Globus pallidus (tissue), 1 donor: ENCODE measurements at places on chromosomes 6 and 20.

DNA sequence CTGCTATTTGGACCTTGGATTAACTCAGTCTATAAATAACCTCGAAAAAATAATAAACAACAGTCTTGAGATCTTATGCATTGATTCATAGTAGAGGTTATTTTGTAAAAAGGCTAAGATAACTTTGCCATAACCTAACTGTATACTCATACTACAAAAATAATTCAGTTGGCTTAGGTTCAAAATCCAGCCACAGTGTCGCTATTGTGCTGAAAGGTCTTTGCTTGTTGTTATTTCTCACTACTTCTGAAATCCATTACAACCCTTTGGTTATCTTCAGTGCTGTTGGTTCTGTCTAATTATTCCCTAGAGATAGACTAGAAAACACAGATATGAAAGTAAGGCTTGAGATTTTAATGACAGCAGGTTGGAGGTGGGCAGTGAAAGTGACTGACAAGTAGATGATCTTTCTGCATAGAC lies 74.4 kb downstream of the MKKS start:
- no peak for DNase-seq

GRCh38 chr6:125773387-125774341 lies 17.1 kb upstream of the NCOA7 start:
- DNase-seq = peak; percentile 60

DNA sequence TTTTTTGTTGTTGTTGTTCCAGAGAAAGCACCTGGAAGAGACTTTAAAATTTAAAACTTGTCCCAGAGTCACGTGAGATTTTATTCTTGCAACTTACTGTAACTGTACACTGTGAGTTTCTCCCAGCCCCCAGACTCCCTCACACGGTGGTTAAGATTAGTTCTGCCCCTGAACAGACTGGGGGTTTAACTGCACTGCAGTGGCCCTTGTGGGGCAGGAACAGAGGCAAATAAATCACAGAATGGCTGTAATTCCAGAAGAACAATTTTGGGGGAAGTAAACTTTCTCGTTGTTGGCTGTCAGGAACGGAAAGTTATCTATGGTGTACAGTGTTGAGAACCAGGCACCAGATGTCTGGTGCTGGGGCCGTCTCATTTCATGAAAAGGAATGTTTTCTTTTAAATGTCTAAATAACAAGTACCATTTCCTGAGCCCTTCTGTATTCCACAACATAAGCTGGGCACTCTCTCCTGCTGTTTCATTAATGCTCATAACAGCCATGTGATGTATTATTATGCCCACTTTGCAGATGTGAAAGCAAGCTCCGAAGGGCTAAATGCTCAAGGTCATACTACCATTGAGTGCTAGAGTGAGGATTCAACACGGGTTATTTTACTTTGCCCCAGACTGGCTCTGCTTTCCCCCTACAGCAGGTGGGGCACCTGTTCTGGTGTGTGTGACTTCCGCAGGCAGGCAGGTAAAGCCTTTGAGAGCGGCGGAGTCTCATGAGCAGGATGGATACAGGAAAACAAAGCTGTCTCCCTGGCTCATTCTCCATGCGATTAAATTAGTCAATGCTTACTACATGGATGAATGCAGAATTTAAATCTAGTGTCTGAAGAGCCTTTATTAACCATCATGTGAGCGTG lies 30.5 kb downstream of the CNKSR3 start:
- no peak for DNase-seq

- DNase-seq = no peak
Measured at GRCh38 chr6:127053032-127053874, 65.2 kb upstream of the RSPO3 start.

- no peak for DNase-seq
Measured at GRCh38 chr6:5085648-5086293, 630 bp downstream of the PPP1R3G start.

DNA sequence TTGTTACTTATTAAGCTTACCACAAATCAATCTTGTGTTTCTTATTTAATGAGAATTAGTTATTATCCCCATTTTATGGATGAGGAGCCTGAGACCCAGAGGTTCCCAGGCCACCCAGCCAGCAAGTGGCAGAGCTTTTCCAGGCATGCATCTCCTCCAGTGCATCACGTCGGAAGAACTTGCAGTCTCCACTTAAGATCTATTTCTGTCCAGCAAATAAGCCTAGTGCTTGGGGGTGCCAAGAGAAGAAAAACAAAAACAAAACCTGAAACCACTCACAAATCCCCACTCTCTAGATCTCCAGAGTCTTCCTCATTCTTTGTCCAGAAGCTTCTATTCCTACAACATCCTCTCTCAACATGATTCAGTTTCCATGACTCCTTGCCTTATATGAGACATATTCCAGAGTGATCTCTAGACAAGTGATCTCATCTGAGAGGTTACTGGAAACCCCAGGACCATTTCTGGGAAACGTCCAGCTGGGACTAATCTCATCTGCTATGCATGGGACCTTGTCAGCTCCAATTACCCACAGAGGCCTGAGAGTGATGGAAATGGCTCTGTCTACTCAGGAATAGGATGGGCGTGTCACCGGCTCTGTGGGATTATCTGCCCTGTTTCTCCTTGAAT lies 4.1 kb downstream of the GUCA1B start:
- no peak for DNase-seq

GRCh38 chr6:107668743-107669474 lies 155.2 kb downstream of the SCML4 start:
- DNase-seq = no peak

DNA sequence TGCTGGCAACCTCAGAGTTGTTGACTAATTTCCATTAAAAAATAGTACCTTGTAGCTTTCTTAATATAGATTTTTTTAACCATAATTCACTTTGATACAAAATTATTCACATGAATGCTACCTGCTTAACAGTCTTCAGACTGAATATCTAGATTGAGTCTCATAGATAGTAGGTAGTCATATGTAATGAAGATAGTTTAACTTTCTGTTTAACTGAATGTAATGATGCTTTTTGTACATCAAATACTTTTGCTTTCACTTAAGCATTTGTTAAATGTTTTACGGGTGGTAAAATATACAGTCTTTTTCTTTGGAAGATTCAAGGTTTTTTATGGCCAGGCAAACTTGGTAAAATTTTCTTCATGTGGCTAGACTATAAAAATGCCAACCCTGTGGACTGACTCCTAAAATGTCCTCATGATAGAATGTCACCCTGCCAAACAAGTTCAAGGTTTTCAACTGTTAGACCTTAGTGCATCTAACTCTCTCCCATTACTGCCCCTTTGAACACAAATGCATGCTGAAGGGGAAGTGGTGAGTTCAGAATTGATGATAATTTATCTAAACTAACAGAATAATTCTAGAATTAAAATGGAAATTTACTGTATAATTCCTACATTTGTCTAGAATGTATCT lies 16.4 kb downstream of the TBPL1 start:
- DNase-seq = no peak

GRCh38 chr20:15774926-15775325 lies 798.3 kb downstream of the KIF16B start:
- no peak for DNase-seq

- no peak for DNase-seq
Measured at GRCh38 chr6:55399351-55399750, 72.1 kb downstream of the GFRAL start.

DNA sequence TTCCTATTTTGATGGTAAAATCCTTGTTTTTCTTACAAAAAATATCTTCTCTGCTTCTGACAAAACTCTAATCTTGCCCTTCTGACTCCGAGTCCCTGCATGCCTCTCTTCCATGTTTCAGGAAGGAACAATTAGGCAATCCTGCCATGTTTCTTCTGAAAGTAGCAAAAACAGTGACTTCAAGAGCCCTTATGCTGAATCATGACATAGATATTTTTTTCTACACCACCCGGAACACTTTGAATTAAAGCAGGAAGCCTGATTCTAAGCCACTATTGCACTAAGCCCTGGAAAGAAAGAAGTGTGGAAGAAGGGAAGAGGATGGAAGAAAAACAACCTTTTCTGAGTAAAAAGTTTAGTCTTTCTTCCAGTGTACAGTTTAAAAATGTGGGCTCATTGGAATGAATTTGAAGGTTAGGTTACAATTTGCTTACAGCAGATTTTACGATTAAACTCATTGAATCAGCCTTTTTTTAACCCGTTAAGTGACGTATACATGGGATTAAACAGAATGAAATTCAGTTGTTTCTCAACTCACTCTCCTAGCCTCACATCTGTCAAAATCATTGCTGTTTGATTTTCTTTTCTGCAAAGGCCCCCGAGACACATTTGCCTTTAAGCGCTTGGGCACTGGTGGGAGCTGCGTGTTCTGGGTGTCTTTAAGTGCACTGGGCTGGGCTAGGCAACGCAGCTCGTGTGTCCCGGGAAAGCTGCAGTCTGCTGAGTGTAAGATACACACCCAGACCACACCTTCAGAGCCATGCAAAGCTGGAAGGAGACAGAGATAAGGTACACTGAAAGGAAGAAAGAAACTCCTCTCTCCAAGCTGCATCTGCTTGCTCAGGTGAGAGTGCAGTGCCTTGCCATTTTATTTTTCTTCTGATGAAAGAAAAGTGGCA lies 159.4 kb upstream of the CITED2 start:
- no peak for DNase-seq

DNA sequence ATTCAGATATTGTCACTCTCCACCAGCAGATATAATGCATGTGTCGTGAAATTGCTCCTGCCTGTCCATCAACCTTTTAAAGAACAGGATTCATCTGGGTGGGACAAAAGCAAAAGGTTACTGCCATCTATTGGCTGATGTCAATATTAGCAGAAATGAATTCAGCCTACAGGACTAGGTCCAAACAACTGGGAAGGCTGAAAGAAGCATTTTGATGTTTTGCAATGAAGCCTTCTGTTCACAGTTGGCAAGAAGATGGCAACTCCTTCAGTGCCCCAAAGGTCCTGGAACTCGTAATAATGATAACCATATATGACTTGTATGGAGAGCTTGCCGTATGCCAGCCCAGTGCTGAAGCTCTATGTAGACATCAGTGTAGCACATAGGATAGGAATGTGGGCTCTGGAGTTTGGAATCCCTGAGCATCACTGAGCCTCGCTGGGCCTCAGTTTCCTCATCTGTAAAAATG lies 7.5 kb downstream of the BCAS1 start:
- DNase-seq = peak; percentile 76

GRCh38 chr6:68710496-68710895 lies 75.4 kb downstream of the ADGRB3 start:
- peak; percentile 54 for DNase-seq

- DNase-seq = no peak
Measured at GRCh38 chr6:30060606-30061091, 416 bp upstream of the POLR1H start.

GRCh38 chr6:12605888-12606345 lies 110.7 kb upstream of the PHACTR1 start:
- peak; percentile 56 for DNase-seq

- no peak for DNase-seq
Measured at GRCh38 chr6:2209226-2209809, 36.1 kb downstream of the GMDS start.

GRCh38 chr20:60540591-60540990 lies 582.4 kb downstream of the CDH26 start:
- DNase-seq = no peak

GRCh38 chr6:166542580-166542912 lies 43.9 kb downstream of the RAMACL start:
- no peak for DNase-seq

GRCh38 chr6:81031416-81031815 lies 721.1 kb downstream of the TENT5A start:
- no peak for DNase-seq

GRCh38 chr6:133958791-133959190 lies 5.8 kb downstream of the TBPL1 start:
- DNase-seq = no peak

- no peak for DNase-seq
Measured at GRCh38 chr20:62989201-62989601, 17.6 kb downstream of the BHLHE23 start.

DNA sequence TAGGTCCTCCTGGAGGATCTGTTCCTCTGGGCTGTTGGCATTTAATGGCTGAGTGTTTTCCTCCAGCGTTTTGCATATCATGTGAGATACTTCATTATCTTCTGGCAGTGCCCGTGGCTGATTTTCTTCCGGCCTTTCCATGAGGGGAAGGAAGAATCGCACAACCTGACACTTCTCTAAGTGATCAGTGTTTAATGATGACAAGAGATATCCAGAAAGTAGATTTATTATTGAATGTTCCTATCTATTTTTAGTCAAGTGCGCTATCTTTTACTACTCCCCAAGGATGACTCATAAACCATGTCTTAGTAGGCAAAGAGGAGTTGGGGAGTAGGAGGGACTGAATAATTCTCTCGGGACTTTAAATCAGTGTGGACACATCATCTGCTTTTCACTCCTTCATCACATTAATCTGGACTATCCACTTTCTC lies 149.7 kb downstream of the PLCB4 start:
- DNase-seq = no peak

- DNase-seq = no peak
Measured at GRCh38 chr20:24817351-24817750, 131.7 kb upstream of the CST7 start.

DNA sequence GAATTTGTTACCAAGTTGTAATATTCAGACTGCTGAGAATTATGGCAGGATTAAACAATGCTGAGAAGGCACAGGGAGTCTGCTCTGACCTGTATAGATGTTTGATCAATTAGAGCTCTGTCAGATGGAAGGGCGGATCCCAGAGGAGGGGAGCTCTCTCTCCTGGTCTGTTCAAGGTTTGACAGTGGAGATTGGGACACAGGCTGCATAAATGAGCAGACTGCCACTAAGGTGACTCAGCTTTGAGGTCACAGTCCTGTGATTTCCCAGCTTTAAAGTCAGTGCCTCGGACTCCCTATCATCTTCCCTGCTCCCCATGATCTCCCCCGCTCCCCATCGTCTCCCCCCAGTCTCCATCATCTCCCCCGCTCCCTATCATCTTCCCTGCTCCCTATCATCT lies 59.2 kb upstream of the SLC22A23 start:
- DNase-seq = no peak

- DNase-seq = peak; percentile 96
Measured at GRCh38 chr6:87723170-87724078, 21.4 kb upstream of the AKIRIN2 start.

GRCh38 chr20:23928788-23929187 lies 49.2 kb upstream of the CST5 start:
- no peak for DNase-seq

DNA sequence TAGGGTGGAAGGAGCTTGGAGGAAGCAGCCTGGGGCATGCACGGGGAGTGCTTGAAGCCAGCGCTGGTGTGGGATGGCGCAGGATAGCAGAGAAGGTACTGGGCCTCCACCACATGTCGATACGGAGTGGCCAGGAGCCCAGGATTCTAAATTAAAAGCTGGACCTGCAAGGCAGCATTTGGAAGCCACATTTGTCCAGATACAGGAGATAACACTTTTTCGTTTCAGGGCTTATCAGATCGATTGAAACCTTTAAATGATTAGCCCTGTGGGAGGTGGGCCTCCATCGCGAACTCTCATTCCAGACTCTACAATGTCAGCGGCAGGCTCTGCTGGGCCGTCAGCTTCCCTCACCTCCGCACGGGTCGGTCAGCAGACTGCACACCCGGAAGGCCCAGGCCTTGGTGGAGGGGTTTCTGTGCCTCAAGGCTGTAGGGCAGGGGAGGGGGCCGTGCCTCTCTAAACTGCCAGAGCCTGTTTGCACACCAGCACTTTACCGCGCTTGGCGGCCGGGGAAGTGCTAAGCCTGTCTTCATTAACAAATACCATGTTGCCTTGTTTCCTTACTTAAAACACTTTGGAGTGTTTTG lies 17.9 kb downstream of the EDN3 start:
- DNase-seq = no peak
